ENCODE measurements at places on chromosomes 4 and X. TPM values are rescaled to one million over a fixed set of nuclear protein-coding genes. Genes with fewer than 3 reads are reported as not detected.

EGF gene
- total RNA-seq, result 1.1 TPM

UCP1 gene
- not detected for total RNA-seq

SMIM31 gene
- total RNA-seq, result not detected

PCSK1N gene
- total RNA-seq, result 0.26 TPM

DNA sequence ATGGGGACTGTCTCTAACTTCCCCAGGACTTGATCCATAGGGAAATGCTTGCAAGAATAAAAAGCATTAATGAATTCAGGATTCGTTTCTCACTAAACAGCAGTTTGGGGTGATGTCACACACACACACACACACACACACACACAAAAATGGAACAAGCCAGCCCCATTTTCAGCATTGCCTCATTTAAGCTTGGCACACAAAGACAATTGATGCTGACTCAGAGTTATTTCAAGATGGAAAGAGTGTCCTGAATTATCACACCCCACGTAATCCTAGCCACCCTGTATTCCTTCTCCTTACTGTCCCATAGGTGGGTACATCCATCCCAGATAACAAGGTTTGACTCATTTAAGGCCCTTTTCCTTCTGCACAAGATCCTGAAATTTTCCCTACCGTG is 345.1 kb upstream of the HS3ST1 start:
- DNase-seq, result peak; percentile 2

GRCh38 chr4:47209833-47210232 is 178.5 kb downstream of the GABRB1 start:
- DNase-seq, result peak; percentile 69

DNA sequence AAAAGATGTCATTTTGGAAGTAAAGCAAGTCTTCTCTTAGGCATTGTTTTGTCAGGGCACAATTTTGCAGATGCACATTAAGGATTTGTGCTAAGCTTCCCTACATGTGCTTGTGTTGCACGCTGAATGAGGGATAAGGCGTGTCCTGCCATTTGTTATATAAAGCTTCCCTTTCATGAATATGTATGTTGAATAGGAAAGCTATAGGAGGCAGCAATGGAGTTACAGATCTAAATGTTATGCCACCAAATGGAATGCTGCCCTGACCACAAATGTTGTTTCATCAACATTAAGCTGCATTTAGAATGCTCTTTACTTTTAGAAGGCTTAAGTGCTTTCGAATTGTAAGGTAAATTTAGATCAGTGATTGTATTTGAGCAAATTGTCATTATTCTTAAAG is 20.9 kb downstream of the SGMS2 start:
- DNase-seq, result peak; percentile 52

DNA sequence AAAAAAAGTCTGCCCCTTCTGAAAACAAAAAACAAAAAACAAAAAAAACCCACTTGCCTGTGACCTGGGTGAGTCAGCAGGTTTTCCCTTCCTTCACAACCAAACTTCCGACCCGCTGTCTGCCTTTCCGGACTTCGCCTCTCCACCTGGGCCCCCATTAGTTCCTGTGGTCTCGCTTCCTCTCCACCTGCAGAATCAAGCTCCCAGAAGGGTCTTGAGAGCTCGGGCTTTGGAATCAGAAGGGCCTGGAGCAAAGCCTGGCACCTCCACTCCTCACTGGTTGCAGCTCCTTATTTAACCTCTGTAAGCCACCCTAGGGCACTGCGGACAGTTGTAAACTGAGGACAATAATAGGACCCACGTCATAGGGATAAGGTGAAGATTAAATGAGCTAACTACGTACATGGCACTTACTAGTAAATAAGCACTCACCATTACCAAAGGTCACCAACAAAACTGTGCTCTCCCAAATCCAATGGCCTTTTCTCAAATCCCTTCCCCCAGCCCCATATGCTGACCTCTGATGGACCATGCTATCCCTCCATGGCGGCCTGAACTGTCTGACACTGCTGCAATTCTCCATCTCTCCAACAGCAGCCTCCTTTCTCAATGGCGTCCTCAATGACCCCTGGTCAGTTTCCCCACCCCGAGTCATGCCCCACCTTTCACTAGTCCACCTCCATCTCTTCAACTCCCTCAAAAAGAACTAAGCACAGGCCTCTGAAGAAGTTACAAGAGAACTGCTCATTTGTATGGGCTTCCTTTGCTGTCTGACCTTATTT is 64.2 kb downstream of the IRF2 start:
- DNase-seq, result no peak

GRCh38 chrX:69221239-69222102 is 56.2 kb upstream of the PJA1 start:
- no peak for DNase-seq

Data from bronchial epithelial cell (primary cell).